Stimulated activated CD8-positive, alpha-beta memory T cell treated with anti-CD3 and anti-CD28 coated beads, Interleukin-15, amount 100 ng/mL, for 1 hour (primary cell): ENCODE measurements at places on chromosomes 3 and 15.

DNA sequence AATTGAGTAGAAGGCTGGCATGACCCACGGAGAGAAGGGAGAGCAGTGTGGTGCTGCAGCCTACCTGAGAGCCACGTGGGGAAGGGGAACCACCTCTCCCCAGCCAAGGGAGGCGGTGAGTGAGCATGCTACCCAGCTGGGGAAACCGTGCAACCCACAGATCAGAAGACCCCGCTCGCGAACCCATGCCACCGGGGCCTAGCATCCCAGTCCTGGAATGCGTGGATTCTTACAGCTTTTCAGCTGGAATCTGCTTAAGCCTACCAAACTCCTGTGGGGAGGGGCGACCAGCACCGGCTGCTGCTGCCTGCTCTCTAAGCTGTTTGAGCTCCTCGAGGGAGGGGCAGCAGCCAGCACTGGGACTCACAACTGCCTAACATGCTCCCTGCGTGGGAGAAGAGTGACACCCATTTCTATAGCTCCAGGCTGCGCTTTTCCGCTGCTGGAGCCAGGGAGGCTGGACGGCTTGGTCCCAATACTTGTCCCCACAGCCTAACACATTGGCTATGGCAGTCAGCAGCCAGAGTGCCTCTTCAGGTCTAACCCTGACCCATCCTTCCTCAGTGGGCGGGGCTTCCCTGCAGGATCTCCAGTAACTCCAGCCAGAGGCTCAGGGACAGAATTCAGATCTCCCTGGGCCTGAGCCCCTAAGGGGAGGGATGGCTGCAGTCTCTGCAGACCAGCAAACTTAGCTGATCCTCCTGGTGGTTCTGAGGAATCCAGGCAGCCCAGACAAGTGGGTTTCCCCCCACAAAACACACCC, 20.0 kb upstream of the TEX55 start:
- DNase-seq = no peak

- no peak for DNase-seq
Measured at GRCh38 chr3:27723001-27723445, 900 bp upstream of the EOMES start.

GRCh38 chr3:138457863-138458735, 23.7 kb downstream of the ESYT3 start:
- no peak for DNase-seq

DNA sequence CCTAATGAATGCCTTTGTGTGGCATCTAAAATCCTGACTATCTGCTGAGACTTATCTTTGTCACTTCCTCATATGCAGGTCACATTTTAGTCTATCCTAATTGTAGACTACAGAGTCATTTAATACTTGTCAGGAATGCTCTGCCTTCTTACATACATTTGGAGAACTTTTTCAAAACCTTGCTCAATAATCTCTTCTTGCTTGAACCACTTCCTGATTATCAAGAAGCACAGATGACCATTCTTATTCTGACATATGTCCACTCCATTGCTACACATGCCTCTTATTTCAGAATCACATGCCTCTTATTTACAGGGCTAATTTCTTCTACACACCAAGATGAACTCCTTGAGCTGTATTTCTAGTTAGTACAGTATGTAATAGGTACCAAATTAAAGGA, 400.3 kb downstream of the TBC1D5 start:
- no peak for DNase-seq

- DNase-seq = no peak
Measured at GRCh38 chr3:74456166-74456565, 158.3 kb downstream of the CNTN3 start.

- DNase-seq = no peak
Measured at GRCh38 chr15:82571722-82572222, 31.5 kb upstream of the RPS17 start.
